Upper lobe of left lung (tissue), 6 donors: ENCODE measurements at places on chromosomes 1 and 21. TPM values are rescaled to one million over a fixed set of nuclear protein-coding genes. Genes with fewer than 3 reads are reported as not detected.

Gene ADAM30
- total RNA-seq: not detected

- DNase-seq: no peak
Observed at GRCh38 chr1:81731989-81732388, 68.7 kb upstream of the ADGRL2 start.

Gene TLR5
- total RNA-seq: 13.4 TPM

- DNase-seq: no peak
Observed at GRCh38 chr1:76177615-76178014, 103.1 kb downstream of the ST6GALNAC3 start.

Gene SERTAD4
- 9.4 TPM for total RNA-seq

- DNase-seq: no peak
Observed at GRCh38 chr1:12060500-12060899, 2.6 kb upstream of the TNFRSF8 start.

DNA sequence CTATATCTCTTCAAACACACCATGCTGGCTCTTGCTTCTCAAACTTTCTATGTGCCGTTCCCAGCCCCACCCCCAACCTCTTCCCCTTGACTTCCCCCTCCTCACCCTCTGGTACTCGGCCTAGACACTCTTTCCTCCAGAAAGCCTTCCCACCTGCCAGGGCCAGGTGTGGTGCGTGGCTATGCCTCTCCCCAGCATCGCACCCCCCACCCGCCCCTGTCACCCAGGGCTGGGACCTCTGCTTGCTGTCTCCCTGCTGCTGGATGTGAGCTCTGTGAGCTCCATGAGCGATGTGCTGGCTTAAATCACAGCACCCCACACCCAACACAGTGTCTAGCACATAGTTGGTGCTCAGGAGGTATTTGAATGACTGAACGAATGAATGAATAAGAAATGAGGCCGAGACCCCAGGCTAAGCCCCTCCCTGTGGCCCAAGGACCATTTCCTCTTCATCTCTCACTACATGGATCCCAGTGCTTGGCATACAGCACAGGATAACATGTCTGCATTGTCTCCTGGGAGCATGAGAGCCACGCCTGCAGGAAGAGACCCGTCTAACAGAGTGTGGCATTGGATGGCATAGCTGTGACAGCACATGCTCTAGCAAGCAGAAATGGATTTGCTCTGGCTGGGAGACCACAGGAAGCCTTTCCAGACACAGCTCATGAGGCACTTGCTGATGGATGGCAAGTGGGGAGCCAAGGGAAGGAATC is 19.7 kb downstream of the TNNT2 start:
- no peak for DNase-seq

- no peak for DNase-seq
Observed at GRCh38 chr1:189117072-189117770, 1360.4 kb downstream of the BRINP3 start.

DNA sequence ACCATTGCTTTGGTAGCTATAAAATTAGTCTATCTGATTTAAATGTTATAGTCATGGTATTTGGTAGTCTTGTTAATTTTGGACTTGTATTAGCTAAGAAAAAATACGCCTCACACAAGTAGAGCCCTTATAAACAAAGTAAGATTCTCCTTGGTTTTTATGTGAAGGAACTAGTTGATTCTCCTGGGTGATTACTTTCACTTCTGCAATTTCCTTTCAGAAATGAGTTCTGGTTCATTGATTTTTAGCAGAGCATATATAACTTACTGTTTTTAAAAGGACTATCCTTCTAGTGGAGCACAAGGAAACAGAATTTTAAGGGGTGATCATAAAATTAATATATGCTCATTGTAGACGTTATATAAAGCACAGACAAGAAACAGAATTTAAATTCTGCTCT is 120.1 kb downstream of the BACH1 start:
- DNase-seq: no peak

GRCh38 chr1:246444617-246445016 is 62.5 kb downstream of the SMYD3 start:
- DNase-seq: no peak

GRCh38 chr1:216983823-216984222 is 260.6 kb upstream of the ESRRG start:
- no peak for DNase-seq

DNA sequence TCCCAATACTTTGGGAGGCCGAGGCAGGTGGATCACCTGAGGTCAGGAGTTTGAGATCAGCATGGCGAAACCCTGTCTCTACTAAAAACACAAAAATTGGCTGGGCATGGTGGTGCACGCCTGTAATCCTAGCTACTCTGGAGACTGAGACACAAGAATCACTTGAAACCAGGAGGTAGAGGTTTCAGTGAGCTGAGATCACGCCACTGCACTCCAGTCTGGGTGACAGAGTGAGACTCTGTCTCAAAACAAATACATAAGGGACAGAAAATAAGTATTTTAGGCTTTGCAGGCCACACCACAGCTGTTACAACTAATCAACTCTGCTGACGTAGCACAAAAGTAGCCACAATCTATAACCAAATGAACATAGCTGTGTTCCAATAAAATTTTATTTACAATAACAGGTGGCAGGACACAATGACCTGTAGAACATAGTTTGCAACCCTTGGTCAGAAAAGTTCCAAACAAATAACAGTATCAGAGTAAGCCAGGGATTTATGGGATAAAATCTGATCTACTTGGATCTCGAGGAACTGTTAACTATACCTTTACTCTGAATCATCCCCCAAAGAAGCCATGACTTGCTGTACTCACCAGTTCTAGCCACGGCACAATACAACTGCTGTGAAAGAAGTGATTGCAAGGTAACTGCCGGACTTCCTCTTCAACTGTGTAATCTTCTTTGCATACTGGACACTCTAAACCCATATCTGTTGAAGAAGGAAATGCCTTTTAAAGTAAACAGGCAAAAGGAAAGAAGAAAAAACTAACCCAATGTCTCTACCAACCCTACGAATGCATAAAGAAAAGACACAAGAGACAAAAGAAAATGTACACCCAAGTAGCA is 28.3 kb downstream of the CD160 start:
- DNase-seq: no peak

DNA sequence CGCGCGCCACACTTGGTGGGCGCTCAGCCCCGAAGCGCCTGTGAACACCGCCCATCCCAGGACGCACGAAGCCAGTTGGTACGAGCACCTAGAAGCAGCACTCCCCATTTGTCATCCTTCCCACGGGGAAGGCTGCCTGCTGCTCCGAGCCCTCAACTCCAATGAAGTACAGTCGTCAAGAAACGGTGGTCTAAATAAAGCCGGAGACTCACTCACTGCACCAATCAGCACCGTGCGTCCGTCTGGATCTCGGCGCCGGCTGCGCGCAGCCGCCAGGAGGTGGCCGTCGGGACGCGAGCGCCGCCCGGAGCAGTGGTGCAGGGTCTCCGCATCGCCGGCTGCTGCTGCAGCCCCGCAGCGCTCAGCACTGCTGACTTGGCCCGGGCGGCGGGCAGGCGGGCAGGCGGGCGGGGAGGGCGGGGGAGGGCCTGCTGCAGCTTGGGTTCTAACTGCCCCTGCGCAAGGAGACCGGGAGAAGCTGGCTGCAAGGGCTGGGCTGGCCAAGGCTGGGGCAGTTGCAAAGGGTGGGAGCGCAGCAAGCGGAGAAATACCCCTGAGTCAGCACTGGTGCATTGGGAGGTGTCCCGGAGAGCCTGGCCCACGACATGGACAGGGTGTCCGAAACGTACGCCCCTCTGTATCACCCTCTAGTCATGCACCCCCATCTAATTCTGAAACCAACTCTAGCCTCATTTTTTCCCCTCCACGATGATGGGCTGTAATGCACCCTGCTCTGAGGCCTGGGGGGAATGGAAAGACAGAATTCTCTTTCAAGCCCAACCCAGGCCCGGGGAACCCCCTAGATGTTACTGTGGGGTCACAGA is 35.8 kb upstream of the H6PD start:
- peak; percentile 88 for DNase-seq

Gene TTLL7
- 28.3 TPM for total RNA-seq

DNA sequence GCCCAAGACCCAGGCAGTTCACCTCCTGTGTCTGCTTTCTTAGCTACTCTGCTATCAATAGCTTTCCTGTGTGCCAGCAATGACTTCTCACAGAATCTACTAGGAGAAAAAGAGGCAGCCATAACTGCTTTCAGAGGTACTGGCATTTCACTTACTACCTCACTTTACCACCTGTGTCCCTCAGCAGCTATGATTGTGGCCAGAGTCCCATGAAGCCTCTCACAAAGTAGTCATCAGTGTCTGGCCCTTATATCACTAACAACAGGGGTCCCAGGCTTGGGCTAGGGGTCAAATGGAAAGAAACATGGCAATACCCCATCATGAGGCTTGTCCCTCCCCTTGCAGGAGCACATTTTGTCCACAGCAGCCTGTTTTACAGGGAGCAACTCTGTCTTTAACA is 62.7 kb upstream of the EPS8L3 start:
- DNase-seq: no peak

GRCh38 chr1:212218911-212219310 is 66.3 kb upstream of the PPP2R5A start:
- no peak for DNase-seq

GRCh38 chr1:93822730-93823425 is 56.1 kb downstream of the DNTTIP2 start:
- no peak for DNase-seq

DNA sequence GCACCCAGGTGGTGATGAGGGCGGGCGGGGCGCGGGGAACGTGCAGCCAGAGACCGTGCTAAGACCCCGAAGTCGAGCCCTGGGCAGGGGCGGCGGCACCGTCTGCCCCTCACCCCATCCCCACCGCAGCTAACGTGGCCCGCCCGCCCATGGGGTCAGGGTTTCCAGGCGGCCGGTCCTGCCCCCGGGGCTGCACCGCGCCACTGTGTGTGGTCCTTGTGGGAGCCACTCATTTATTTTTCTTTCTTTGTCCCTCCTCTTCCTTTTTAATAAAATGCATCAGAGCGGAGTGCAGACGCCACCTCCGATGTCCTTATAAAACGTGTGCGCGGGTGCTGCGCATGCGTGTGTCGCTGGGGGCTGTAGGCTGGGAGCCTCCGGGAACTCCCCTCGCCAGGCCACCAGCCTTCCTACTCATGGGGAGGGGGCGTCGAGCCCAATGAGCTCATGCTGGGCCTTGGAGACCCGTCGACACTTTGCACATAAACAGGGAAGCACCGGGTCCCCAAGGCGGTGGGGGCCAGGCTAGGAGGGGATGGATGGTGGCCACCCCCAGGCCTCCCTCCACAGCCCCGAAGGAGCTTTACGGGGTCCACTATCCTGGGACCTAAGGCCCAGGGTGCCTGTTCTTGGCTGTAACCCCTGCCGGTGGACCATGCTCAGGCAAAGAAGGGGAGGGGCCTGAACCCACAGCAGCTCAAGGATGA is 59.9 kb downstream of the WNT9A start:
- DNase-seq: peak; percentile 88

DNA sequence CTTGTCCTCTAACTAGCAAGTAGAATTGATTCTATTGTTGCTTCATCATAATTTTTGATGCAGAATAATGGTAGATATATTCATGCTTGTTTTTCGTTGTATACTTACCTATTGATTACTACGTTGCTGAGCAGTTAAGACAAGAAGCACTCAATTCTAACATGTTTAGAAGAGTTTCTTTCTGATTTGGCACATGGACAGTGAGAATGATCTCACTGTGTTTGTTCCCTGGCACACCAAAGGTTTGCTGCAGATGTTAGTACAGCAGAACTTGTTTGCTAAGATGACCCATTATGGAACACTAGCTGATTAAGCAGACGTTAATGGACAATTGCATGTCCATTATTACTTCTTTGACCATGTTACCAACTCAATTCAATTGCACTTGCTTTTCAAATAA is 184.7 kb upstream of the SGIP1 start:
- DNase-seq: no peak

- no peak for DNase-seq
Observed at GRCh38 chr1:35470977-35471613, 86.1 kb downstream of the KIAA0319L start.
